Mesenteric fat pad (tissue), 1 donor: ENCODE measurements at places on chromosomes 5 and 9. TPM values are rescaled to one million over a fixed set of nuclear protein-coding genes. Genes with fewer than 3 reads are reported as not detected.

The NCS1 gene
- 11.9 TPM for total RNA-seq

The PCDHGB2 gene
- 3.1 TPM for total RNA-seq

The CDC20B gene
- not detected for total RNA-seq

The TMC1 gene
- 0.48 TPM for total RNA-seq

The CCL28 gene
- total RNA-seq, result 1.4 TPM

DNA sequence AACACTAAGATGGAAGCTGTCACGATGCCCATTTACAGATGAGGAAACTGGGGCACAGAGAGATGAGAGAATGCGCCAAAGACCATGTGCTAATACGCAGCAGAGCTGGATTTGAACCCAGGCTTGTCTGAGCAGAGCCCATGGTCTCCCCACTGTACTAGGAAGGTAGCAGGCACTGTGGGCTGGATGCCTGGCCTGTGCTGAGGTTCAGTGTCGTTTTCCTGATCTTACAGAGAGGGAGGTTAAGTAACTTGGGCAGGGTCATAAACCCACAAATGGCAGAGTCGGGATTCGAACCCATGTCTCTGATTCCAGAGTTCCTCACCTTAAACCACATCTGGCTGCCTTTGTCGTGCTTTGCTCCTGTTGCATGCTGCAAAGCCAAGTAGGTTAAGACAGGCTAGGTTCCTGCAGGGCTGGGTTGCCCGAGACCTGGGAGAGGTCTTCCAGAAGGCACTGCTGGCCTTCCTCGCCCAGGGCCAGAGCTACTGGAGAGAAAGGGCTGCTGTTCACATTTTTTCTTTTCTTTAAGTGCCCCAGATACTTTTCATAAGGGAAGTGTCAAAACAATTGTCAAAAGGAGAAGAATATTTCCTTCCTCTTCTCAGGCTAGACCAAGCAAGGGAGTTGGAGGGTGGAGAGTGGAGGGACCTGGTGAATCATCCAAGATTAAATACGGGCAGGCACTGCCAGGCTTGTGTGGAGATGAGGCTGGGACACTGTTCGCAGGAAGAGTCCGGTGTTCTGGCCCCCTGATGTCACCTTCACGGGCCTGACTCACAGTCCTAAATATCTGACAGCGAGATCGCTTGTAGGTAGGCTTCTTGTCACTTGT, 3.2 kb downstream of the NEK6 start:
- no peak for DNase-seq

GRCh38 chr9:89498852-89499480, 1.1 kb upstream of the SEMA4D start:
- no peak for DNase-seq

DNA sequence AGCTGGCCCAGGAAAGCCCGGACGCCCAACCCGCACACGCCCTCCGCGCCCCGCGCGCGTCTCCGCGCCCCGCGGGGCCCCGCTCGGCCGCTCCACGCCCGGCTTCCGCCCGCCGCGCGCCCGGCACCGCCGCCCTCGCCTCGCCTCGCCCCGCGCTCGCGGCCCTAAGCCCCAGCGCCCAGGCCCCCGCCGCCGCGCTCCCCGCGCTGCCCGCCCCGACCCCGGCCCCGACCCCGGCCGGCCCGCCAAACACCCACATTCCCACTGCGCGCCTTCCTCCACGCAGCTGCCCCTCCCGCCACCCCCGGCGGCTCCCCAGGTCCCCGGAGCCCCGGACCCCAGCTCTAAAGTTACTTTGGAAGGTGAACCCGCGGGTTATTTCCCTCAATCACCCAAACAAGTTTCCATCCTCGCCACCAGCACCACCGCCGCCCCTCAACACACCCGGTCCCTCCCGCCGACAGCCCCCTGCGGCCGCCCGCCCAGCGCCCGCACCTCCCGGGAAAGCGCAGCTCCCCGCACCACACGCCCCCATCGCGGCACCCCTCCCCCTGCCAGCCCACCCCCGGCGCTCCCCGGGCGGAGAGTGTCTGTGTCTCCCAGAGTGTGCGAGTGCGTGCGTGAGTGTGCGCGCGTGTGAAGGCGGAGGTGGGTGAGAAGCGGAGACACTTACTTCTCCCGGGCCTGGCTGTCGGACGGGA, 439 bp downstream of the SSBP2 start:
- no peak for DNase-seq

DNA sequence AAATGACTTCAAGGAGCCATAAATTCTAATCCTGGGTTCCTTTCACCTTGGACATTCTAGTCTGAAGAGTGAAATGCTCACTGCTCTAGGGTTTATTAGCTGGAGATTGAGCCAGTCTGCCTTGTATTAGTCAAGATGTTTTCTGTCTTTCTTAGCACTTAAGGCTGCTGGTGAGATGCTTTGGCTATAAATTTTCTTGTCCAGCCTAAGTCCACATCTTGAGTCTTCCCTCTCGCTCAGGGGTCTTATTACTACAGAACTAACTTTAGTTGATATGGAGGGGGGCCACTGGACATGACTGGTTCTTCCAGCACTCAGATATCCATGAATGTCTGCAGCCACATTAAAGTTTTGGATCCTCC, 316.4 kb downstream of the ARHGAP26 start:
- no peak for DNase-seq

GRCh38 chr5:74570250-74570649, 70.3 kb downstream of the ENC1 start:
- no peak for DNase-seq

DNA sequence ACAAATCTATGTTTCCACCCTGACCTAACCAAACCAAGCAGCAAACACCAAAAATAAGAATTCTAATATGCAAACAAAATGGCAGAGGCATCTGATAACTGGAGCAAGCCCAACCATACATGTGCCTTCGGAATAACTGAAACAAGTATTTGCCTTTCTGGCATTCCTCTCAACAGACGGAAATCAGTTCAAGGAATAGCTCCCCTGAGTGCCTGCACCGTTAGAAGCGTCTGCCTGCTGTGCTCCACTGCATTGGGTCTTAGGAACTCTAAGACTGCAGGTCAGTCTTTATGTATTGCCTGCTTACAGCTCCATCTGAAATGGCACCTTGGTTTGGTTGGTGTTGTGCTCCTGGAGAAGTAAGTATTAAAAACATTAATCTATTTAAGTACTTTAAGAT, 98.5 kb downstream of the MRPS27 start:
- DNase-seq, result no peak

DNA sequence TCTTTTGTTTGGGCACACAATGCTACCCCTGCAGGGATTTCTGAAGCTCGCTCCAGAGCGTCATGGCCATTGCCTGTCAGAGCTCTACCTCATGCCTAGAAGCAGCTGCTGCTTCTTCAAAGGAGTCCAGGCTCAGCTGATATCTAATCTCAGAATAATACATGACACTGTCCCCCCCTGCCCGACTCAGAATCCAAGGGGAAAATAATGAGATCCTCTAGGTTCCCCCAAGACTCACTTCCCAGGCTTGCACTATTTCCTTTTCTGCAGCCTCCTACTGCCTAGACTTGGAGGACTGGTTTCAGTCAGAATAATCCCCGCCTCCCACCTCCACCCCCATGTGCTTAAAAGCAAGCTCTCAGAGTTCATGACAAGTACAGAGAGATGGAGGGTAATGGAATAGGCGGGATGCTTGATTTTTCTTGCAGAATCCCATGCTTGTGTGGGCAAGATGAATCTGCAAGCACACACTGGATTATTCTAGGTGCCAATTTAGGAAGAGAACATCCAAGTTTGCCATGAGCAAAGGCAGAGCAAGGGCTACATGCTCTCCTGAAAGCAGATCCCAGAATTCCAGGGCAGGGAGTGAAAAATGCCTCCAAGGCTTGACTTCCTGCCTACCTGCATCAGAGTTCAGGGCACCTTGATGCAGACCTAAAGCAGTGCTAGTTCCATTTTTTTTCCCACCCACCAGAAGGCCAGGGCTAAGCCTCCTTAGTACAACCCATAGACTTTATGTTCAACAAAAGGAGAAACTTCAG, 97.4 kb upstream of the IFNK start:
- no peak for DNase-seq

GRCh38 chr9:137320555-137321384, 18.7 kb upstream of the NRARP start:
- DNase-seq, result no peak

GRCh38 chr9:87567001-87567400, 69.3 kb downstream of the DAPK1 start:
- no peak for DNase-seq
